ENCODE measurements at places on chromosomes 4 and X.

GRCh38 chr4:24675721-24676389 is 91.5 kb upstream of the DHX15 start:
- no peak for DNase-seq

- DNase-seq: no peak
These were observed 50.8 kb upstream of the BOD1L1 start for GRCh38 chr4:13678186-13678924.

- DNase-seq: no peak
These were observed 2.0 kb upstream of the FHIP1A start for GRCh38 chr4:151407018-151407417.

- no peak for DNase-seq
These were observed 22.5 kb upstream of the GPR34 start for GRCh38 chrX:41666251-41666650.

GRCh38 chr4:1381181-1381621 is 25.0 kb downstream of the NKX1-1 start:
- no peak for DNase-seq

DNA sequence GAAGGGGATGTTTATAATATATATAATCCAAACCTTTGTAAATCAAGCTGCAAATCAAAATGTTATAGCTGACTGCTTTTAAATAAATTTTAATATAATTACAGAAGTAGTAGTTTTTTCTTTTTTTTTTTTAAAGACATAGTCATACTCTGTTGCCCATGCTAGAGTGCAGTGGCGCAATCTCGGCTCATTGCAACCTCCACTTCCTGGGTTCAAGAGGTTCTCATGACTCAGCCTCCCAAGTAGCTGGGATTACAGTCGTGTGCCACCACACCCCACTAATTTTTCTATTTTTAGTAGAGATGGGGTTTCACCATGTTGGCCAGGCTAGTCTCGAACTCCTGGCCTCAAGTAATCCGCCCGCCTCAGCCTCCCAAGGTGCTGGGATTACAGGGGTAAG is 178.7 kb downstream of the FBXW7 start:
- DNase-seq: no peak

DNA sequence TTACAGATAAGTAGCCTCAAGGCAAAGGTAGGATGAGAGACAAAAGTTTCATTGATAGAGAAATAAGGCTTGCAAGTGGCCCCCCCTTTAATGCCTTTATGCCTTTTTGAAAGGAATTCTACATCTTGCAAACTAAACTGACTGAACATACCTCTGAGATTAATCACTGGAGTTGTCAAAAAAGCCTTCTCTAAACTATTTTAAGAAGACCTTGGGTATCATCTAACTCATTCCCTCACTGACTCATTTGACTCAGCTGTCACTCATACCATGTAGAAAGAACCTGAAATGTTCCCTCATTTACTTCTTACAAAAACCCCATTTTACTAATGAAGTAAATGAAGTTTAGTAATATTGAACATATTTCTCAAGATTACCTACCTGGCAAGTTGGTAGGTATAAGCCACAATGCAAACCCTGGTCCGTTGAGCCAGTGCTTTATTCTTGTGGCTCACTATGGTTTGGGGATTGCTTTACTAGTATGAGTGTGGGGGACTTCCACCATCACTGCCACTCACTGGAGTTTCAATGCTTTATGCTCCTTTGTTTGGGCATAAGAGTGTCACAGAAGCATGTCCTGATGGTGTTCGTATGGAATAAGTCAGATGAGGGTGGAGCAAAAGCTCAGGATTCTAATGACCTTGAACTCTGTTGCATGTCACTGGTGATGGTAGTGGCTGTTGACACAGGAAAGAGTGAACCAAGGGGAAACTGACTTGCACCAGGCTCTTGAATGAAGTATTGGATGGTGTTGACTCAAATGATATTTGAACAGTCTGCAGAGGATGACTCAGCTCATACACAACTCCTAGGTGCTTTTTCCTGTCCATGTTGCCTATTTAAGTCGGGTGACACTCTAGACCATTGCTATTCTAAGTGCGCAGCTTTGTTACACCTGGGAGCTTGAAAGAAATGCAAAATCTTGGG is 305.5 kb upstream of the EMCN start:
- no peak for DNase-seq

All from skeletal muscle cell (primary cell).